ENCODE measurements at places on chromosomes 1 and 21.

- DNase-seq = no peak
Observed at GRCh38 chr1:154777781-154778180, 92.3 kb downstream of the KCNN3 start.

DNA sequence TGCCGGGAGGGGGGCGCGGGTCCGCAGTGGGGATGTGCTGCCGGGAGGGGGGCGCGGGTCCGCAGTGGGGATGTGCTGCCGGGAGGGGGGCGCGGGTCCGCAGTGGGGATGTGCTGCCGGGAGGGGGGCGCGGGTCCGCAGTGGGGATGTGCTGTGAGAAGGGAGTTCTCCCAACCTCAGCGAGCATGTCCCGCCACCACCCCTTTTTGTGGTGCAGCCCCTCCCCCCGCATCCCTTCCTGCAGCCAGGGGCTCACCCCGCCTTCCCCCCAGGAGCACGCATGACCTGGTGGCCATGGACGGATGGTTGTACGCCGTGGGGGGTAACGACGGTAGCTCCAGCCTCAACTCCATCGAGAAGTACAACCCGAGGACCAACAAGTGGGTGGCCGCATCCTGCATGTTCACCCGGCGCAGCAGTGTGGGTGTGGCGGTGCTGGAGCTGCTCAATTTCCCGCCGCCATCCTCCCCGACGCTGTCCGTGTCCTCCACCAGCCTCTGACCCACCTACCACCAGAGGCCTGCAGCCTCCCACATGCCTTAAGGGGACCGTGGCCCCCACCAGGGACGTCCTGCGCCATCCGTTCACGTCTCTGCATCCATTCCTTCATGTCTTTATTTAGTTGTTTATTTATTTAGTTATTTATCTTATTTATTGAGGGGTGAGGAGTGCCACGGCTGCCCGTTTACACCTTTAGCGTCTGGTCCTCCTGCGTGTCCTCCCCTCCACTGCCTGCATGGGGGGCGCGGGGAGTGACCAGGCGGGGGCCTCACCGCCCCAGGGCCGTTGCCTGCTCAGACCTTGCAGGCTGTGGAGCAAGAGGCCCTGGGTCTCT lies 1.4 kb upstream of the PLEKHN1 start:
- DNase-seq = no peak

DNA sequence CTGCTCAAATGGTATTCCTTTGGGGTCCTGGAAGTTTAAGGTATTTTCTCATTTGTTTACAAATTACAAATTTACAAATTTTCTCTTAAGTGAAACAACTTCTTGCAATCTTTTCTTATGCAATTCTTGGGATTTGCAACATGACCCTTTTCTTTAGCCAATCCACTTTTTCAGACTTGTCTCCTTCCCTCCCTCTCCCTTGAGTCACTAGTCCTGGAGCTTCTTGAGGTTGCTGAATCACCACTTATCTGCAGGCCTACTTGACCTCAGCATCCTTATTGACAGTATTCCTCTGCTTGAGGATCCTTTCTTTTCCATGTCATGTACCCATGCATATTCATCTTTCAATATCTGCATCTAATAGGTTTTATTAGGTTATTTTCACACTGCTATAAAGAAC lies 302.8 kb upstream of the ADAMTS5 start:
- DNase-seq = peak; percentile 84

- no peak for DNase-seq
Observed at GRCh38 chr1:208462761-208463160, 218.6 kb upstream of the PLXNA2 start.

GRCh38 chr1:224922404-224923164 lies 6.9 kb upstream of the DNAH14 start:
- no peak for DNase-seq

- DNase-seq = no peak
Observed at GRCh38 chr1:234230414-234230862, 142.8 kb upstream of the COA6 start.

DNA sequence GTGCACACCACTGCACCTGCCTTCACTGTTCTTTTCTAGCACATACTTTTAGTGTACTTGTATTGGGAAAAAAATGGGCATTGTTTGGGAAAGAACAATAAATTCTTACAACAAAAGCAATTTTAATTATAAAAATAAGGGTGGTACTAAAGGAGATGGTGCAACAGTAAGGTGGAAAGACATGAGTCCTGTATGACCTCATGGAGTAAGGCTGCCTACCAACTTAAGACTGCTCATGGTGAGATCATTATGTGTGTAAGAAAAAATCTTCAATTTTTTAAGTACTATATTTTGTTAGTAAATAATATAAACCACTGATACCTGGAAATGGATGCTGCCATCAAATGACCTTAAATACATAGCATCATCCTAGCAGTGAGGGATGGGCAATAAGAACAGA lies 29.6 kb upstream of the PHGDH start:
- no peak for DNase-seq

GRCh38 chr1:190124068-190124467 lies 353.6 kb downstream of the BRINP3 start:
- no peak for DNase-seq

DNA sequence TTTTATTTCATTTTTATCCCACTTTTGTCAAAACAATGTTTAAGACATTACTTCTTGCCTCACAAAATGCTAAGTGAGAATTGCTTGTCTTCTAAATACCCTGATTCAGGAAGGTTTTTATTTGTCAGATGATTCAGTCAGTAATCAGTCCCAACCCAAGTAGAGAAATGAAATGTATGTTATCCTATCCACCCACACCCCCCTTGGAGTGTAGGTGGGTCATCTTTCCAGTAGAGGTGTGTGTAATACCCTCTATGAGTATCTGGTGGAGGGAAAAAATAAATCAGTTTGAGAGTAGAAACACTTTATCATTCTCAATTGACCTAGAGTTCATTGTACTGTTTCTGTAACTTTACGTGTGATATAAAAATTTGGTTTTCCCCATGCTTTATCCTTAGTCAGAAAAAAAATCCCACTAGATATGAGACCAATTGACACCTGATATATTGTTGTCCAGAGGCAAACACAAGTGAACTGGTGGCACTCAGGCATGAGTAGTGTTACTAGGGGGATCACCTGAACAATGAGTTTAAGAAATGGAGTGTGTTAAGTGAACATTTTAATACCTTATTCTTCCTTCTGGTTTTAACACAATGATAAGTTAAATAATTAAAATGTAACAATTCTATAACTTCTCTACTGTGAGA lies 153.8 kb upstream of the C1orf105 start:
- DNase-seq = no peak

All from fibroblast of gingiva (primary cell).